ENCODE measurements at places on chromosomes 3 and 15.
A peak's percentile ranks its signal among the peaks of the same experiment; 100 is the strongest.

DNA sequence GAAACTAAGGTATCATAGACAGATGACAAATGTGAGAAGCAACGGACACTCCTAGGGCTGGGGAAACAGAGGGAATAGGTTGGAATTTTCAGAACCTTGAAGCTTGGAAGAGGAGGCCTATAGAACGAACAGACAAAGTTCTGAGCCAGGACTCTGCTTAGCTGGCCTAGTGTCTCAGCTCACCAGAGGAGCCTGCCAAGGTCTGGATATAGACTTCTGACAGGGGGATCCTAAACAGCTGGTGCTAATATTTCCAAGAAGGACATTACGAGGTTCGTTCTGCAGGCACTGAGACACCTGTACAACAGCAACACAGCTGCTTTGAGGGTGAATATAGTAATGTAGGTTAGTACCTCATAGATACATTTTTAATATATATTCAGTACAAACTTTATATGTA is 266.3 kb downstream of the CHL1 start:
- DNase-seq, result no peak

DNA sequence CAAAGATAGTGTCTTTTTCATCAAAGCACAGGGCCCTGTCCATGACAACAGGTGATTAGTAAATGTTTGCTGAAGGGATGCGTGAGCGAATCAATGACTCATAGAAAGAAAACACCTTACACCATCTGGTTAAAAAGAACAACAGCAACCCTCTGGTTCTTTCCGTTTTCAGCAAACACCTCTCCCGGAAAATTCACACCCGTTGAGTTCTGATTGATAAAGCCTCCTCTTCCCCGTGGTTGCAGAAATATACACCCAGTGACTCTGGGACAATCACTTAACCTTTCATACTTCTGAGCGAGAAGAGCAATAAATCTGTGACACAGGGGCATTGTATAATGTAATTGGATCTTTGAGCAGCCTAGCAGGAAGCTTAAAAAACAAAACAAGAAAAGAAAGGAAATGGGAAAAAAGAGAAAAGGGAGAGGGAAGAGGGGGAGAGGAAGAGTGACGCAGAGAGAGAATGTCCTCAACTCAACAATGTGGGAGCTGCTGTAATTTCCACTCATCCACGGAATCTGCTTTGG is 37.6 kb downstream of the ADAMTS9 start:
- DNase-seq, result peak; percentile 2

GRCh38 chr3:99211309-99211708 is 309.8 kb upstream of the DCBLD2 start:
- no peak for DNase-seq

DNA sequence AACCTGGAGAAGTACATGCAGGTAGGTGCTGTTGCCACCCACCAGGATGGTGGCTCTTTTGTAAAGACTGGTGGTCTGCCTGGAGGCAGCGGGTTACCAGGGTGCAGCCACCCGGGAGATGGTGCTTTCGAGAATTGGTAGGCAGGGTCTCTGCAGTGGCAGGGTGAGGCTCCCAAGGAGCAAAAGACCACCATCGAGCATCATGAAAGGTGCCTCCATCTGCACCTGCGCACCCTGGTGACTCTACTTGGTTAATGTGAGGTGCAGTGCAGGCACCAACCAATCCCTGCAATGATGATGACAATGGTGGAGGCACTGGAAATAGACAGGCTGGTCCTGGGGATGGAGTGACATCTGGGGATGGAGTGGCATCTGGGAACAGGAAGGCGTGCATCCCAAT is 236.7 kb downstream of the ADAMTS17 start:
- DNase-seq, result no peak
